Brain microvascular endothelial cell (primary cell): ENCODE measurements at places on chromosomes 3 and 15.

- DNase-seq, result no peak
Observed at GRCh38 chr3:152769523-152769922, 65.4 kb upstream of the P2RY1 start.

- DNase-seq, result peak; percentile 95
Observed at GRCh38 chr15:88918738-88919137, 5.6 kb upstream of the MFGE8 start.

DNA sequence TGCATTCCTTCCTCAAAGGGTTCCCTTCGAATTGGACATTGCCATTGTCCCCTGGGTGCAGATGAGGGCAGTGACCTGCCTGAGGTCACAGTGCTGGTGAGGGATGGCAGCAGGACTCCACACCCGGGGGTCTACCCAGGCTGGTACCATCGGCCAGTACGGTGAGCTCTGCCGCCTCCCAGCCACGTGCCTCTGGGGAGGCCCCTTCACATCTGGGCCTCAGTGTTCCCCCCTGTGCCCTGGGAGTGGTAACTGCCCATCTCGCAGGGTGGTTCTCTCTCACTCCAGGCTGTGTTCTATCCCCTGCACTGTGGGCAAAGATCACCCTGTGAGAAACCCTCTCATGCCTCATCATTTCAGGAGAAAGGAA, 99.4 kb upstream of the IQSEC1 start:
- DNase-seq, result no peak

- DNase-seq, result no peak
Observed at GRCh38 chr15:101307048-101307896, 12.2 kb upstream of the SNRPA1 start.

DNA sequence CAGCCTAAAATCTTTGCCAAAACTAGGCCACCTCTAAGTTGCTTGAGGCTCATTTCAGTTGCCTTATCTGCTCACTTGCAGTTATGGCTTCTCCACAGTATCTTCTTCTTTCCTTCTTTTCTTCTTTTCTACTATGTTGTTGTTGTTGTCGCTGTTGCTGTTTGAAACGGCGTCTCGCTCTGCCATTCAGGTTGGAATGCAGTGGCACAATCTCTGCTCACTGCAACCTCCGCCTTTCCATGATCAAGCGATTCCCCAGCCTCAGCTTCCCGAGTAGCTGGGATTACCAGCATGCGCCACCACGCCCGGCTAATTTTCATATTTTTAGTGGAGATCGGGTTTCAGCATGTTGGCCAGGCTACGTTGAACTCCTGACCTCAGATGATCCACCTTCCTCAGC, 210.8 kb upstream of the NR2F2 start:
- no peak for DNase-seq

- DNase-seq, result no peak
Observed at GRCh38 chr15:45529613-45530012, 7.1 kb upstream of the SLC30A4 start.

GRCh38 chr15:42084465-42085235, 9.7 kb downstream of the PLA2G4D start:
- peak; percentile 42 for DNase-seq

DNA sequence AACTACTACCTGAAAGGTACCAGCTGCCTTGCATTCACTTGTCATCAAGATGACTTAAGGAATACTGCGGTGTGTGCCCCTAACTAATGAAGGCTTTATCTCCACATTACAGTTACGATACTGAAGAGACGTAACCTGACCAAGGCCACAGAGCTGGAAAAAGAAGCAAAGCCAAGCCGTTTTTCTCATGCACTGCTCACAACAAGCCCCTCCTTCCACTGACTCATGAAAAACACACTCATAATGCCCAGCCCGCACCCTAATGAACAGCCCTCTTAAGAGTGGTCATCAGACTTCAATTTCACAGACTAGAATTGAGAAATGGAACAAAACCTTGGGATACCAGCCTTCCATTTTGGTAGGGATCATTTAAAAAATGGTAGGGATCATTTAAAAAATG, 11.6 kb downstream of the PSMD6 start:
- DNase-seq, result peak; percentile 83

- DNase-seq, result no peak
Observed at GRCh38 chr3:14412831-14413380, 10.5 kb downstream of the SLC6A6 start.

GRCh38 chr3:170414202-170414663, 4.4 kb upstream of the CLDN11 start:
- DNase-seq, result peak; percentile 76

GRCh38 chr3:121817753-121818152, 17.1 kb downstream of the IQCB1 start:
- no peak for DNase-seq

DNA sequence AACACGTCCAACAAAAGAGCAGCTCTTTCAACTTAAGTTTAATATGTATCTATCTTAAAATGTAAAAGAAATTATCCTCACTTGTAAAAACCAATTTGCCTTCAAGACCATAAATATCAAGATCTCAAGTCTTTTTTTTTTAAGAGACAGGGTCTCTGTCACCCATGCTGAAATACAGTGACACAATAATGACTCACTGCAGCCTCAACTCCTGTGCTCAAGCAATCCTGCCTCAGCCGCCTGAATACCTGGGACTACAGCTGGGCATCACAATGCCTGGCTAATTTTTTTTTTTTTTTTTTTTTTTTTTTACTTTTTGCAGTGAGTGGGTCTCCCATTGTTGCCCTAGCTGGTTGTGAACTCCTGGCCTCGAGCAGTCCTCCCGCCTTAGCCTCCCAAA, 26.0 kb downstream of the ACAP2 start:
- no peak for DNase-seq

DNA sequence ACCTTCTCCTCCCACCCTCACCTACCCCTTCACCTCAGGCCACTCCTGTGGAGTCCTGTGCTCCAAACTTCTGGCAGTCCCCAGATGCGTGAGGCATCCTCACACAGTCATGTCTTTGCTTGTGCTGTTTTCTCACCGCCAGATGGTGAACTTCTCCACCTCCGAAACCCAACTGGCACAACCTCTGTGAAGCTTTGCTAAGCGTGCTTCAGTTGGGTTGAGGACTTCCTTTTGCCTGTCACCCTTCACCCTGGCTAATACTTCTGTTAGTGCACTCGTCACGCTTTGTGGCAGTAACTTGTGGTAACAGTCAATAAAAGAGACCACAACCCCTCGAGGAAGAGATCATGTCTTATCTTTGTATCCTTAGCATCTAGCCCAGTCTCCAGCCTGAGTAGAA, 42.0 kb upstream of the SKOR1 start:
- DNase-seq, result no peak

GRCh38 chr3:128835096-128835495, 44.3 kb upstream of the ACAD9 start:
- no peak for DNase-seq

- no peak for DNase-seq
Observed at GRCh38 chr3:129673897-129674797, 67.7 kb upstream of the PLXND1 start.

DNA sequence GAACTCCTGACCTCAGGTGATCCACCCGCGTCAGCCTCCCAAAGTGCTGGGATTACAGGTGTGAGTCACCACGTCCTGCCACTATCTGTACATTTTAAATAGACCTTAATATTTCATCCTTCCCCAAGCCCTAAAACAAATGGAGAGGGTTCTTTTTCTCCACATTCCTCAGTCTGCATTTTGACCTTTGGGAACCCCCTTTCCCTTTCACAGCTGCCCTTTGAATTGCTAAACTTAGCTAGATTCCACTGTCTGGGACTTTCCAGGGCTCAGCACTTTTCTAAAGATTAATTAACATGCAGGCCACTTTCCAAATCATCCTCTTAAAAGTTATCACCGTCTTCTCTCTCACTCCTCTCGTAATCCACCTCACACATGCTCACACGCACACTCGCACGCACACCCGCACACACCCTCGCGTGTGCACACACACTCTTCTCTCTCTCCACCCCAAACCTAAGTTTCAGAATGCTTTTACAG, 124.2 kb downstream of the TMCO5A start:
- DNase-seq, result no peak

DNA sequence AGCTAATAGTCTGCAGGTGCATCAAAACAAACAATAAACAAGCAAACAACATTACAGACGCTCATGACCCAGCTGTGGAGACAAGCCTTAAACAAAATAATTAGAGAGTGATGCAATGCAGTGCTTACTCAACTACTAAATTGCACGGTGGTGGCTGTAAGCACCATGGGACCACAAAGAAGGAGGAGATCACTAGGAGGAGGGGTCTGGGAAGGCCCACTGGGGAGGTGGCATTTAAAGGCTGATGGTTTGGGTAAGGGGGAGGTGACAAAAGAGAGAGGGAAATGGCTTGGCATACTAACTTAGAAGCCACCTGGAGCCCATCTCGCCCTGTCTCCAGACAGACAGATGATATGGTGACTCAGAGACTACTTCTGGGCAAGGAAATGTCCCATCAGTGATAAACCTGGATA, 516.7 kb downstream of the FOXP1 start:
- peak; percentile 40 for DNase-seq

GRCh38 chr3:21952856-21953255, 201.8 kb upstream of the ZNF385D start:
- no peak for DNase-seq

- DNase-seq, result no peak
Observed at GRCh38 chr3:140165781-140166180, 230.8 kb downstream of the CLSTN2 start.

- no peak for DNase-seq
Observed at GRCh38 chr3:186618318-186618938, 5.6 kb downstream of the AHSG start.

DNA sequence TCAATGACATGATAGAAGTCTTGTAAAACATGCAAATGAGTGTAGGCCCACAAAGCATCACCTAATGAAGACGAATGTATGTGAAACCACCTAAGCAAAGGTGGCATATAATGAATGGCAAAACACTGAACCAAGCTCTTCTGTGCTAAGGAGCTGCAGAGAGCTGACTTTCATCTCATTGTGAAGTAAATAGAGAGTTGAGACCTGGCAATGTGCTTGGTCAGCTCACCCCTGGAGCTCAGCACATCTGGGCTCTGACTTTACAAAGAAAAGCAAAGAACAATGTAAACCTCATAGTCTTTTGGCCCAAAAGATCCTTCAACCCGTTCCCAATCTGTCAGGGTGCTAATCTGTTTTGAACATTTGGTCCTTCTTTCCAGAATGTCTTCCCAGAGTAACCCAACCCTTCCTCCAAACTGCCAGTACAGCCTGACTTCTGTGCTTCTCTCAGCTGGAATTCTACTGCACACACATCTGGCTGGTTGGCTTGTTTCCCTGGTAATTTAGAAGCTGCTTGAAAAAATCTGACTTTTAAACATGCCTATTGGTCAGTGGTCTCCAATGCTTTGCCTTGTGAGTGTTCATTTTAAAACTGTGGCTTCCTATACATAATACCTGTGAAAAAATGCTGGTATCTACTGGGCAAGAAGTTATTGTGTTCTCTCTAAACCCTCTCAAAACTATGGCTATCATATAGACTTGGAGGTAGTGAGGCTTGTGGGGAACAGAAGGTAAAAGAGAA, 101.7 kb downstream of the CD200R1L start:
- no peak for DNase-seq

DNA sequence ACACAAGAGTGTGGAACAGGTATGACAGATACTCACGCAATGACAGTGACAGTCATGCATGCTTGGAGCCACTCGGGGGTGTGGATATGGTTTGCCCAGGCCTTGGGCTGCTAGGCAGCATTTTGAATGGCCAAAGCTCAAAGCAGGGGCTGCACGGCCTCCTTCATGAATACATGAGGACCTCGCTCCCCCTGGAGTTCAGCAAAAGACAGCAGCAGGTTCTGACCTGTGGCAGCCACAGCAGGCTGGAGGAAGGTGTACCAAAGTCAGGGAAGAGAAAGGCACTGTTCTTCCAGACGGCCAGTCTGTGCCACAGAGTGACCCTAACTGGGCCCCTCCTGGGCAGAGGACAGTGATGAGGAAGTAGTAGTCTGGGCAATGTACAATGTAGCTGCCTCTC, 88.2 kb upstream of the C2CD4B start:
- DNase-seq, result no peak

DNA sequence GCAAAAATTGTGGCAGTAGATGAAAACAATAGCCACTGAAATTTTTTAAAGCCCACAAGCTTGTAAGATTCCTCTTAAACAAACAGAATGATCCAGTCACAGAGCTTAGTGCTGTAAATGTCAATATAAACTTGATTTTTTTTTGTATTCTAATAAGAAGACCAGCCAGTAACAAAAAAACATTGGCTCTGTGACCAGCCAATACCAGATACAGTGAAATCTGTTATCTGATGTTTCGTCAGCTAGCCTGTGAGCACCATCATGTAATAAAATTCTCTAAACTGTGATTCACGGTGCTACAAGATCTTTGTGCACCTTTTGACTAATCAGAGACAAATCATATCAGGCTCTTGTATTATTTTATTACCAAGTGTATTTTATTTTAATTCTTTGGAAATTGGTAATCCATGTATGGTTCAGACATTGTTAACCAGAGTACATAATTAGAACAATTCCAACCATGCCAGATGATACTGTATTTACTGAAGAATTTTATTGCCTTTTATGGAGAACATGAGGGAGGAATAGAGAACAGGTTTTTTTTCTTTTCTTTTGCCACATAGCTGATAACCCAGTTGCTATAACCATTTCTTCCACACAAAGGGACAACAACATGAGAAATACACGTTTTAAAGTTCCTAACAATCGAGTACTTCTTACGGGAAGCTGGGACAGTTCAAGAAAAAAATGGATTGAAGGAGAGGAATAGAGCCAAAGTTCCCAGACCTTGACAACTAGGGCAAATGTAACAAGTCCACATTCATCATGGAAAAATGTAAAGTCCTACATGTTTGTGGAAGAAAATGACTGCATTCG, 71.9 kb downstream of the FILIP1L start:
- peak; percentile 91 for DNase-seq

- DNase-seq, result no peak
Observed at GRCh38 chr15:47516558-47516957, 200.7 kb upstream of the SEMA6D start.

DNA sequence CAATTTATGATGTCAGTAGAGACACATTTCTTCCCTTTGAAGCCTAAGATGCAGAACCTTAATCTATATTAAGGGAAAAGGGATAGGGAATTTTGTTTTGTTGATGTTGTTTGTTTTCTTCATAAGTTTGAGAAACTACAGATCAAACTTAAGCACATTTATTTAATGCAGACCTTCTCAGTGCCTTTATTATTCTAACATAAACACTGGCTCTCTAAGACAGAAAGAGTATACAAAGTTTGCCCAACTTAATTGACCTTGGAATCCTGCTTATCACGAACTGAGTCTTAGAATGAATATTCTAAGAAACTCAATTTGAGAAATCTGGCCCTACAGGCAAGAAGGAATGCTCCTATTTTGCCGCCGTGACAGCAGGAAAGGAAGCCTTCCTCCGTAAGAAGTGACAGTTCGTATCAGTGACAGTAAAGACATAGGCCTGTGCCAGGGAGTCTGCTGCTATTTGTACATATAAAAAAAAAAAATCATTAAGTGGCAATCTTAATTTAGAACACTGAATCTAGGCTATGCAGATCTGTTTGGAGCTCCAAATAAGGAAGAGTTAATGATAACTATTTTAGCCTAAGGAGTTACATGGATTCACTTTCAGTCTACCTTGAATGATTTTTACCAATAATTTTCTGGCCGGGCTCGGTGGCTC, 8.8 kb upstream of the IMPG2 start:
- DNase-seq, result no peak

GRCh38 chr3:172538368-172539151, 15.3 kb upstream of the TNFSF10 start:
- no peak for DNase-seq
